ELF-1 (cell line): ENCODE measurements at places on chromosomes 11 and 22.

- no peak for DNase-seq
Observed at GRCh38 chr22:40797427-40797826, 21.7 kb downstream of the SLC25A17 start.

- no peak for DNase-seq
Observed at GRCh38 chr11:111631024-111631665, 28.9 kb downstream of the SIK2 start.

- no peak for DNase-seq
Observed at GRCh38 chr11:119433358-119433725, 10.4 kb upstream of the THY1 start.

DNA sequence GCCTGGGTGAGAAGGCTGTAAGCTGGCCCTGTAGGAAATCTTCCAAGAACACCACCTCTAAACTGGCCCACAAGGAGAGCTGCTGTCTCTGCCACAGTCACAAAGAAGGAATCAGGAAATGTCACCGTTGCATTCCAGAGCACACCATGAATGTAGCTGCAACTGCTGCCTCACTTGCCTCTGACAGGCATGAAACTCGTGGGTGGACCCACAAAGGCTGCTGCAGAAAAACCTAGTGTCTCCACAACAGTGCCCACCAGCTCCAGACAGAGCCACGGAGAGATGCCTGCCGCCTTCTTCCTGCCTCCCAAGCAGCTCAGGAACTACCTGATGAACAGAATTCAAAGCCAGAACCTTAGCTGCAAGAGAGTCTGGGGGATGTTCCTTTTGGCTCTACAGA lies 10.5 kb downstream of the DNAJB13 start:
- no peak for DNase-seq

DNA sequence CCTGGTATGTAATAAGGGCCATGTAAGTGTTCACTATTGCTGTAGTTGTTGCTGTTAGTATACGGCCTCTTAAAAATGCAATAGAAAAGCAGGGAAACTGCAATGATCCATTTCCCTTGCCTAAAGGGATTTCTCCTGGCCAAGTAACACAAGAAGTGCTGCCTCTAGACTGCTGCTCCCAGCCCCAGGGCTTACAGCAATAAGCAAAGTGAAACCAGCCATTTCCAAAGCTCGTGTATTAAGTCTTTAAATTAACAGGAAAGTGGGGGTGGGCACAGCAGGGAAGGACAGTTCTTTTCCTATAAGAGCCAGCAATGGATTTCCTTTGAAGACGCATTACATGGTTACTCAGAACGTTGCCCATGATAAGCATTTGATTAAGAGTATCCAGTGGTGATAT lies 36.9 kb upstream of the WT1 start:
- no peak for DNase-seq

DNA sequence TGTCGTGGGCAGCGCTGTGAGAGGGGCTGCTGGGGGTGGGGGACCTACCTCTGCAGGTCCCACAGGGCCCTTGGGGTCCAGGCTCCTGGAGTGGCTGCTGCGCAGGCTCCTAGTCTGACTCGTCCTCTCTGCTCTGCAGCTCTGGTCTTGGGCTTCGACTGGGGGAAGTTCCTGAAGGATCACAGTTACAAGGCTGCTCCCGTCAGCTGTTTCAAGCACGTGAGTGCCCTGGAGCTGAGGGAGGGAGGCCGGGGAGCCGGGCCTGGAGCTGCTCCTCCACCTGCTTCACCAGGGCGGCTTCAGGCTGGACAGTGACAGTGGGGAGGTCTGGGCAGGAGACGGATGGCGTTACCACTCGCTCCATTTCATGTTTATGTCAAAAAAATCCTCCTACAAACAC lies 11.9 kb downstream of the L3MBTL2 start:
- peak; percentile 24 for DNase-seq
